ENCODE measurements at places on chromosomes 5 and 9.

GRCh38 chr9:134830926-134831720 is 49.5 kb upstream of the FCN2 start:
- no peak for DNase-seq

DNA sequence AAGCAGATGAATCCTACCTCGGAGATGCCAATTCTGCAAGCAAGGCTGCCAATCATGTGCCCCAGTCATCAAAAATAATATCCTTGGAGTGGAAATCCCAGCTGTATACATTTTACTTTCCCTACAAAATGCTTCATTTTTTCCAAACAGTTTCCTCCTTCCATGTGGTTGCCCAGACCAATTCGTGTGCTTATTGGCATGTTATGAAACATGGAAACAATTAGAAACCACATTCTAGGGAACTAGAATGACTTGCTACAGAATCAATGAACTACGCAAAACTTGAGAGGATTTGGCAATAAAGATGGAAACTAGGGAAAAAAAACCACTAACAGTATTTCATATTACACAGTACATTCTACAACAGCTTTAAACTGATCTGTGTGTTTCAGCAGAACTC is 584.5 kb upstream of the DMAC1 start:
- DNase-seq: no peak

DNA sequence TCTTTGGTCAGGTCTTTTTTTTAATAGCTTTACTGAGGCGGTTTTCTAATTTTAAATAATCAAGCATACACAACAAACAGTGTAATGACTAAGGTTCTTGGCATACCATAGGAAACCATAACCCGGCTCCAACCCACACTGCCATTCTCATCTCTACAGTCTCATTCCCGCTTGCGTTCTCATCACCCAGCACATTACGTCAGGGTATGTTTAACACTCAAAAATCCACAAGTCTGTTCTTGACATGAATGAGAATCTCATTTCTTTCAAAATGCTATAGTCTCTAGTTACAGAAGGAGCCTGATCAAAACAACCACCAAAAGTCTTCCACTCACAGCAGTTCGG is 505 bp downstream of the C5orf34 start:
- DNase-seq: no peak

DNA sequence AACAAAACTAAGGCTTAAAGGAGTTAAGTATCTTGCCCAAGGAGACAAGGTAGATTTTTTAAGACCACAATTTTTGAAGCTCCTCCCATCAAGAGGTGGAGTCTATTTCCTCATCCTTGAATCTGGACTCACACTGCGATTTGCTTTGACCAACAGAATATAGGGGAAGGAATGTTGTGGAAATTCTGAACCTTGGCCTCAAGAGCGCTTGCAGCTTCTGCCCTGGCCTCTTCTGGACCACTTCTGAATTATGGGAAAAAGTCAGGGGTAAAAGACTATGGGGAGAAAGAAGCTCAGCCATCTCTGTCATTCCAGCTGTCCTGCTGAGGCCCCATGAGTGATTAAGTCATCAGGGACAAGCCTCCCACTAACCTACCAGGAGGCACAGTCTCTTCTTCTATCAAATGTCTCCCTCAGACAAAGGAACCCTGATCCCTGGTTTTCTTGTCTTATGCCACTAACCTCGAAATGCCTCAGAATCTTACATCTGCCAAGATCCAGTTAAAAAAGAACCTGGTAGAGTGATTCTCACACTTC is 25.9 kb downstream of the MAPKAP1 start:
- no peak for DNase-seq

DNA sequence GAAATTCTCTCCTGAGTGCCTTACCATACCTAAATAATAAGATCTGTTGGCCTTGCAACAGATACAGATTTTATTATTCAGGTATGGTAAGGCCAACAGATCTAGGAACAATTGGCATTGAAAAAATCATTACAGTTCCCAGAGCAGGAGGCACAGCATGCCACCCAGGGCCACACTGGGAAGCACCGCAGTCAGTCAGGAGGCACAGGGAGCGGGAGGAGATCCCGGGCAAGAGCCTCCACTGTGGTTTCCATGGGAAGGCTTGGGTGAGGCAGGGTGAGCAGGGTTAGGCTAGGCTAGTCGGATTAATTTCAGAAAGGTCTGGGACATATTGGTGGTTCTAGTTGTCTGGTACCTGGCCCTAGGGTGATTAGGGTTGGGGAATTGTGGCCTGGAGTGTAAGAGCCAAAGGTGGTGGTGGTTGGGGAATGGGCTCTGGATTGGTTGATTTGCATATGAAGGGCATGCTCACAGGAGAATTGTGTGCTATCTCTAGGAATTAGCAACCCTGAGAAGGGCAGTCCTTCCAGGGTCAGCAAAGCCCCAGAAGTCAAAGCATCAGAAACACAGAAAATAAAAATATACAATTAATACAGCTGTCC is 111.4 kb downstream of the PDE8B start:
- DNase-seq: no peak

DNA sequence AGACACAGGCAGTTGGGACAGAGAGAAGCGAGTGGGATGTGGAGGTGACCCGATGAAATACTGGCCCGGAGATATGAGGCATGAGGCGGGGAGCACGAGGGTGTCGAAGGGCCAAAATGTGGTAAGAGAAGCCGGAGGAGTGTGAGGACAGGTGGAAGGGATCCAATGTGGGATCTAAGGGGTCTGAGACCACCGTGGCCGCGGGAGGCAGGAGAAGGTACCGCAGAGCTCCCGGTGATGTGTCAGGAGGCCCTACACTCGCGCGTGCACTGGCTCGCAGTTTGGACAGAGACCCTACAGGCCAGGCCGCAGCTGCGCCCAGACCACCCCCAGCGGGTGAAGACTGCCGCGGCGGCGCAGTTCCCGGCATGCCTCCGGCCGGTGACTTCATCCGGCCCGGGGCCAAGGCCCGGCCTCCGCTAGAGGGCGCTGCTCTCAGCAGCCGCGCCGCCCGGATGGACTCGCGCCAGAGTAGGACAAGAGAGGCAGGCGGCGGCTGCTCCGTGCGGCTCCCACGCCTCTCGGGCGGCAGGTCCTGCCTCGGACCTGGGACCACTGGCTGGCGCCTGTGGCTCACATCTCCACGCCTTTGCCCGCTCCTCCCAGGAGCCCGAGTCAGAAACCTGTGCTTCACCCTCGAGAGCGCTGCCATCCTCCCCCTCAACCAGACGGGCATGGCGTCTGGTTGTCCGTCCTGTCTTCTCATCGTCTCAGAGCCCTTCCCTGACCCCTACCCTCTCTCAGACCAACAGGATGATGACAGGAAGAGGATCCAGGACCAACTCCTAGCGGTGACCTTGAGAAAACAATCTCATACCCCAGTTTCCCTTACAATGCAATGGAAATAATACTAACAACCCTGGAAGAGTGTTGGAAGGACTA is 35.4 kb upstream of the STING1 start:
- peak; percentile 51 for DNase-seq

GRCh38 chr5:27011274-27011673 is 27.1 kb downstream of the CDH9 start:
- no peak for DNase-seq

- no peak for DNase-seq
These were observed 49.7 kb downstream of the RNF130 start for GRCh38 chr5:180021900-180022299.

DNA sequence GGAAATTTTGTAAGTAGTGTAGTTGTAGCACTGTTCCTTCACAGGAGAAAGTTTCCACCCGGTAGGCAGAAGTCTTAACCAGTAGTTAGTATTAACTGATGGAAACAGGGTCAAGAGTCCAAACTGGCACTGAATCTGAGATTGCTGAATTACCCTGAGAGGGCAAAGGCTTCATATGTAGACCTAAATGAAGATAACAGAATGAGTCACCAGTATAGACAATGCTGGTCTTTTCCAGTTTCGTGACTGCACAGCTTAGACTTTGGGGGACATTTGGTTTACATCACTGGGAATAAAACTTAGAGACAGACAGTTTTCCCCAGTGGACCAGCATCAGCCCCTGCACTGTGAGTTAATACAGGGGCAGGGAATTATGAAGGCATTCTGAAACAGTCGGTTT is 60.5 kb downstream of the PCSK5 start:
- DNase-seq: no peak

DNA sequence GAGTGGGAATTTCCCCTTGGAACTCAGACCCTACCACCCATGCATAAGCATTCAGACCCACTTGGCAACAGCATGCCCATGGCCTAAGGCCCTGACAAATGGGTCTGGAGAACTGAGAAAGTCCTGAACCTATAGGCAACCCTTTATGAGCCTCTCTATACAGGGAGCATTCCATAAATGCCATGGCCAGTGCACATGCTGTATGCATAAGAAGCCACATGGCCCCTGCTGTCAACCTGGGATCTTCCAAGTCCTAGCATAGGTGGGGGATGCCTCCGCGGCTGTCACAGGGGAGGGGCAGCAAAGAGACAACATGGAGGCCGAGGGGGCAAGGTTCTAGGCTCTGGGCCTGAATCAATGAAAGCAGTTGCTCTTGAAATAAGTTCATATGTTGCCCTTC is 8.2 kb upstream of the NIPAL4 start:
- DNase-seq: no peak

DNA sequence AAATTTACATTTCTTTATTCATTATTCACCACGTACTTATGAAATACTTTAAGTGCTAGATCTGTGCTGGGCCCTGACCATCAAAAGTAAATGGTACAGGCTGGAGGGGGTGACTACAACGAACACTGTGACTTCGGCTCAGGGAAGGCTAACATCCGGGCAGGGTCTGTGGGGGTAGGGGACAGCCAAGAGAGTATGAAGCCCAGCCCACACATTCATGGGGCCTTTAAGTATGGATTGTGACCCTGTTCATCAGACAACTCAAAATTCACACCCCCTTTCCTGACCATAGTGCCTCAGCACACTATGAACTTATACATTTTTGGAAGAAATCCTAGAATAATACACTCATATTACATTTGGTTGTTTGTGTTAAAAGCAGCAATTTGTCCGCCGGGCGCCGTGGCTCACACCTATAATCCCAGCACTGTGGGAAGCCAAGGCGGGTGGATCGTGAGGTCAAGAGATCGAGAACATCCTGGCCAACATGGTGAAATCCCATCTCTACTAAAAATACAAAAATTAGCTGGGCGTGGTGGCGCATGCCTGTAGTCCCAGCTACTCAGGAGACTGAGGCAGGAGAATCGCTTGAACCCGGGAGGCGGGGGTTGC is 33.3 kb downstream of the MORN5 start:
- no peak for DNase-seq

DNA sequence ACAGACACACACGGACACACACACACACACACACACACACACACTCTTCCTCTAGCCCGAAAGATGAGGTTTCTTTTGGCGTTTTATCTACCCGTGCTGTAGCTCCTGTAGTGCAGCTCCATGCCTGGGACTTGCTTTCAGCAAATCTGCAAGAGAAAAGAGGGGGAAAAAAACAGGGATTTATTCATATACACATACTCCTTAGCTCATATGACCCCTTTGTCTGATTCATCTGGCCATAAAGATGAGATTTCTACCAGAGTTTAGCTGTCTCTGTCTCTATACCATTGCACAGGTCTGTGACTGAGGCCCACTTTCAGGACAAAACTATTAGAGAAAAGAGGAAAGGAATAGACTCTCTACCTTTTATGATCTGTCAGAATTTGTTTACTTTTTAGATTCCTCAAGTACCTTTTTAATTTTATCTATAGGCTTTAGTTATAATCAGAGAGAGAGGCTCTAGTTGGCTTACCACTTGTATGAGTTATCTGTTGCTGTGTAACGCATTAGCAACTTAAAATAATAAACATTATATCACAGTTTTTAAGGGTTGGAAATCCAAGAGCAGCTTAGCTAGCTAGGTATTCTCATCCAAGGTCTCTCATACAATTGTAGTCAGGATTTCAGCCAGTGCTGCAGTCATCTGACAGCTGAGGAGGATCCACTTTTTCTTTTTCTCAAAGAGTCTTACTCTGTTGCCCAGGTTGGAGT is 14.7 kb downstream of the SNX2 start:
- no peak for DNase-seq

DNA sequence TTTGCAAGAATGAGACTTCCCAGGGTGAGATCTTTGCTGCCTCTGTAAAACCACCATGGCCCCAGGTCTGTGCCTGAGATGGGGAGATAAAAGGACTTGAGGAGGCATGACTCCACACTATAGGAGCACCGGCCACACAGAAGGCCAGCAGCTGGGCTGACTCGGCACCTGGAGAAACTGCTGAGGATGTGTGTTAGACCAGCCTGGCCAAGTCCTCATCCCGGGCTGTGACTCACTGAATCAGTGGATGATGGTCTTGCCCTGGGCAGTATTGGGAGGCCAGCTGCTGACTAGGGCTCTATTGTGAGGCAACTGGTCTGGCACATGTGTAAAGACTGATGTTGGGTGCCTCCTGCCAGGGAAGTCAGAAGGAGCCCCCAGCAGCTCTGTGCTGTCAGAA is 286.2 kb downstream of the ACTL7B start:
- DNase-seq: no peak

GRCh38 chr5:172166030-172166826 is 21.8 kb downstream of the STK10 start:
- no peak for DNase-seq

GRCh38 chr9:70494221-70494620 is 79.8 kb upstream of the KLF9 start:
- no peak for DNase-seq

- no peak for DNase-seq
These were observed 16.7 kb downstream of the CTNNAL1 start for GRCh38 chr9:108996643-108997042.

GRCh38 chr9:89466451-89467277 is 31.2 kb downstream of the SEMA4D start:
- DNase-seq: no peak

- DNase-seq: no peak
These were observed 767 bp upstream of the ZDHHC11 start for GRCh38 chr5:851553-851952.

DNA sequence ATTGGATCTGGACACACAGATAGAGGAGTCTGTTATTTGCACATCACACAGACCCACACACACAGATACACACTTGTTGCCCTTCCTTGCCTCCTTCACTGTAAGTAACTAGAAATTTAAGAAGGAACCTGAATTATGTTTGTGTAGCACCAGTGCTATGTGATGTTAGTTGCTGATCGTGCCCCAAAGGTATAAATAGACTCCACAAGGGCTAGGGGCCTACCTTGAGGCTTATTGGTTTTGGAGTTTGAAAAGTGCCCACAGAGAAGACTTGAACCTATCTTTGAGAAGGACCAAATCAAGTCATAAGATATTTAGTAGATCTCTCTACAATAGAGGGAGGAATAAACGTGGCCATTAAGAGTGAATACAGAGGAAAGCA is 8.8 kb upstream of the TGFBI start:
- DNase-seq: no peak

- DNase-seq: no peak
These were observed 22.0 kb downstream of the FNIP1 start for GRCh38 chr5:131774652-131775367.

- DNase-seq: no peak
These were observed 287.0 kb upstream of the DAB2 start for GRCh38 chr5:39711821-39712220.

GRCh38 chr5:78569441-78569840 is 79.1 kb downstream of the LHFPL2 start:
- DNase-seq: peak; percentile 9

- DNase-seq: no peak
These were observed 77.0 kb downstream of the IRX2 start for GRCh38 chr5:2674456-2674855.

- no peak for DNase-seq
These were observed 4.5 kb upstream of the SHC3 start for GRCh38 chr9:89183146-89183545.

GRCh38 chr5:149745943-149746324 is 15.8 kb downstream of the PPARGC1B start:
- no peak for DNase-seq
